ENCODE measurements at places on chromosomes 12 and 14.

- DNase-seq = no peak
Measured at GRCh38 chr12:54341378-54342300, 16.7 kb downstream of the COPZ1 start.

- no peak for DNase-seq
Measured at GRCh38 chr12:101781834-101782233, 42.6 kb upstream of the SYCP3 start.

DNA sequence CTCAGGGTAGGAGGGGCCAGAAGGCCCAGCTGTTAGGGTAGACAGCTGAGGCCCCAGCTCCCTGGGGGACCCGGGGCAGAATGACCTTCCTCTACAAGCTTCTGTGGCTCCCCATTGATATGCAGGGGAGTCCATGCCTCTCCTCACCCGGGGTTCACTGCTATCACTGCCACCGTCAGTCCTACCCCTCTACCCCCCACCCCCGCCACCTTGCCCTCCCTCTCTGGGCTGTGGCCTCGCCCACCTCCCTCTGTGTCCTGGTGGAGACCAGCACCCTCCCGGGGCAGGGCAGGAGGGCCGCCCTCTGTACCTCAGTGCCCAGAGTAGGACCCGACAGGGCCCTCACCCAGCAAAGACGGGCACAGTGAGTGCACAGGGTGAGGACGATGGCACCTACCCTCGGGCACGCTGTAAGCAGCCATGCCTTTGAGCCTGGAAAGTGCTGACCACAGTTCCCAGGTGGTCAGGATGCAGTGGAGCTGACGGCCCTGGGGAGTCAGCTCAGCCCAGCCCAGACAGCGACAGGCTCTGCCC is 88.4 kb upstream of the SFSWAP start:
- DNase-seq = no peak

DNA sequence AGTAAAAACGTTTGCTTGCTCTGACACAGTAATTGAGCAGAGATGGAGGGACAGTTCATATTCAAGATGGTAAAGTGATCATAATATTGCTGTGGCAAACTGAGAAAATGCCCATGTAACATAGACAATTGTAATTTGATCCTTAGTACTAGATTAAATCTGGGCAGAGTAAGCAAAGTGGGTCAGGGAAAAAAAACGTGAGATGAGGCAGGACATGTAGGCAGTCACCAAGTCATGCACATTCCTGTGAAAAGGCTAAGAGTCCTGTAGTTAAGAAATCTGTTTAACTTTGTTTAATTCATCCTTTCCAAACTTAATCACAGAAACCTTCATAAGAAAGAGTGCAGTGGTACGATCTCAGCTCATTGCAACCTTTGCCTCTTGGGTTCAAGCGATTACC is 16.1 kb downstream of the BTBD7 start:
- DNase-seq = no peak

- DNase-seq = no peak
Measured at GRCh38 chr14:24915958-24916595, 133.9 kb downstream of the STXBP6 start.

DNA sequence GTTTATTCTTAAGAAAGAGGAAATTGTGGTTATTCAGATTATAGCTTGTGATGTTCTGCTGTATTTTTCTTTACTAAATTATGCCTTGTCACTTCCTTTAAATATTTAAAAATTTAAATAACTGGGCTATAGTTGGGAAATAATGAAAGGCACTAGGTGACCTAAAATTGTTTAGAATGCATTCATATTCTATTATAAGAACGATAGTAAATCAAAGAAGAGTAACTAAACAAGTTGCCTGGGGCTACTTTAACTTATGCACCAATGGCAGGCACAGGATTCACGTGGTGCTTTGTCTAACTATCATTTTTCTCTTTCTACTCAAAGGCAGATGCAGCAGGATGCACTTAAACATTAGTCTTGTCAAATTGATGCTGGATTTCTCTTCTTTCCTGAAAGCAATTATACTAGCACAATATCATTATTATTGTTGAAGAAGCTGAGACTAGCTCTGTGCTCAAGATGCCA is 190.7 kb upstream of the PPFIA2 start:
- no peak for DNase-seq

GRCh38 chr12:12715459-12716150 is 1.6 kb upstream of the CDKN1B start:
- no peak for DNase-seq

GRCh38 chr14:29216268-29217232 is 450.0 kb downstream of the FOXG1 start:
- no peak for DNase-seq

GRCh38 chr12:94401326-94401725 is 58.3 kb downstream of the CEP83 start:
- no peak for DNase-seq

GRCh38 chr12:112406519-112407488 is 2.6 kb downstream of the RPL6 start:
- no peak for DNase-seq

- no peak for DNase-seq
Measured at GRCh38 chr12:102441077-102441596, 39.2 kb downstream of the IGF1 start.

- no peak for DNase-seq
Measured at GRCh38 chr12:45969084-45969483, 21.3 kb downstream of the SCAF11 start.

DNA sequence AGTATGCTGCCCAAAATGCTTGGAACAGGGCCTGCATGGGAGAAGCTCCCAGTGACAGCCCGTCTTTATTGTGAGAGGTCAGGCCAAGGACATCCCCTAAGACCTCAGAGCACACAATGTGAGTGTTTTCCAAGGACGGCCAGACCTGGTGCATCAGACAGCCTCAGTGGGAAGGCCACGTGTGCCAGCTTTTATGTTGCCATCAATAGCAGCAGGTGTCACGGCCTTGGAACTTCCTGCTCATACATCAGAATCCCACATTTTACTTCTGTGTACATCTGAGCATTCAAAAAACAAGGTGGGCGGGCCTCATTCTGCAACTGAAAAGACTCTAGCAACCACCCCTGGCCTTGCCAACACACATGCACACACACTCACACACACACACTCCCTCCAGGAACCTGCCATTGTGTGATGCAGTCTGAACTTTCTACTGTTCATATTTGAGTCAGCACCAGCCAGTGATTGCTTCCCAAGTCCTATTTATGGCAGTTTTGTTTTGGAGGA is 753.1 kb upstream of the TBX3 start:
- no peak for DNase-seq

DNA sequence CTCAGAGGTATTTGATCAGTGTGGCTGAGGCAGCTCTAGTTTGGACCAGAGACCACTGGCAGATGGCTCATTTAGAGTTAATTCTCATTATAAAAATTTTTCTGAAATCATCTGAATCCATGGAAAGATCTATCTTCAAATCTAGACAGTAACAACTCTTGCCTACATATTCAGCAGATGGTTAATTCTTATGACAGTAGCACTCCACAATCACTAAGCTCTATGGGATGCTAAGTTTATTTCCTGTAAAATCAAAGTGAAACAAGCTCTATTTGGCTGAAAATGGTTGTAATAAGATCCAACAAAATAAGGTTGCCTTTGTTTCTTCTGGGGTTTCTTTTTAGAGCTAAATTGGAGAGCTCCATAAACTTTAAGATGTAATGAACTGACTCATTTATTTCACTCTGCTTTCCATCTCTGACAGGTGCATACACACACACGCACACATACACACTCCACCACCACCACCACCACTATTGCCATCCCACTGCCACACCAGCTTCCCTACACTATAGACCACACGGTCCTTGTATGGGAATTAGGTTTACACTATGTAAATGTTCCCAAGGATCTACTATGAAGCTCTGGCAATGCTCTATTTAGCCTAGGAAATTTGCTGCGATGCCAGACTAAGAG is 293.1 kb downstream of the RPAP3 start:
- DNase-seq = no peak

GRCh38 chr12:4240161-4240783 is 33.3 kb upstream of the CCND2 start:
- no peak for DNase-seq

DNA sequence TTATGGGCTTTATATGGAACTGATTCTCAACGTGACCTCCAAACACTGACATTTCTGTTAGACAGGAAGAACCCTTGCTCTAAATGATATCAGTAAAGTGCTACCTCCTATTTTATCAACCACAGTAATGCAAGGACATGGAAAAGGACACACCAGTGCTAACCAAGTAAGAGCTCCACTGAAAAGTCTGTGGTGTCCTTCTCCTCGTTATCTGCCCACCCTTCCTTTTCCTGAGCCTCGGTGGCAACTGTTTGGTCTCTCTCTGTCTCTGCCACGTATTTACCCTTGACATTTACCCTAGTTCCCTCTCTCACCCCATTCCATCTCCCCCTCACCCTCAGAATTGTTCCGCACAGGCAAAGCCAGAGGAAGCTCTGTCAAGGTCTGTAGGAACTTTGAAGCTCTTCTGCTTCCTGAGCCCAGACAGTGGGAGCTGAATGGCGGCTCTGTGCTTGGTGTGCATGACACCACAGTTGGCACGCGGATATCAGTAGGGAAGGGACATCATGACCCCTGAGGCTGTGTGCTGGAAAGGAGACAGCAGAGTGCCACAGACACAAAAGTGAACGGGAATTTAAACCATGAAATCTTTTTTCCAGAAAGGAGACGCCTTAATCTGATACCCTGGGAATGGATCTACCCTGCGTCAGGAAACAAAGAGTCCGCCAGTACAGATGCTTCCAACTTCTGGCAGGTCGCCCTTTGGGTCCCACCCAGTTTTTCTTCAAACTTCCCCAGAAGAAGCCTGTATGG is 50.8 kb downstream of the NTN4 start:
- DNase-seq = no peak

- DNase-seq = no peak
Measured at GRCh38 chr12:90519285-90519684, 435.7 kb downstream of the CCER1 start.

DNA sequence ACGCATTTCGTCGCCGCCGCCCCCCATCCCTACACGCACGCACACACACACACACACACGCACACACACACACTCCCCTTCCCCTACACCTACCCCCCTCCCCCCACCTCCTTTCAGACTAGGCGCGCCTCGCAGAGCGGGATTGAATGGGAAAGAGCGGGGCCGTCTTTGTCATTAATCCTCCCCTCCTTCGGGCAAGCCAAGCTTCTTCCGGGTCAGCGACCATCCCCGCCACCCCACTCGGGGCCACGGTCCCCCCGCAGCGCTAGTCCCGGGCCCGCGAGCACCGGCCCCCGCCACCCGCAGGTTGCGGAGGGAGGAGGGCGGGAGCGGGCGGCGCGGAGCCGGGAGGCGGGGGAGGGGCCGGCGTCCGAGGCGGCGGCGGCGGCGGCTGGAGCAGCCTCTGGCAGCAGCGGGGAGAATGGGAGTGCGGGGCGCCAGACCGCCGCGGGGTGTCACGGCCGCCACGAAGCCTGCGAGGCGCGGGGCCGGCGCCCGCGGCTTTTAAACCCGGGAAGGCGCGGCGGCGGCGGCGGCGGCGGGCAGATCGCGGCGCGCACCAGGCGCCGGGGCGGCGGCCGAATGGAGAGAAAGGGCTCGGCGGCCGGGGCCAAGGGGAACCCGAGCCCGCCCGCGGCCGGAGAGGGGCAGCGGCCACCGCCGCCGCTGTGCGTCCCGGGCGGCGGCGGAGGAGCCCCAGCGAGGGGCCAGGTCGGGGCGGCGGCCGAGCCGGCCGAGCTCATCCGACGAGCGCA is at the start of gene TTC9:
TTC9 (plus strand) TSS at position 369 of the 755 bp plus-strand sequence; CDS start at position 583, 214 bp downstream.
- no peak for DNase-seq

GRCh38 chr14:37678916-37679315 is 83.5 kb downstream of the TTC6 start:
- no peak for DNase-seq

DNA sequence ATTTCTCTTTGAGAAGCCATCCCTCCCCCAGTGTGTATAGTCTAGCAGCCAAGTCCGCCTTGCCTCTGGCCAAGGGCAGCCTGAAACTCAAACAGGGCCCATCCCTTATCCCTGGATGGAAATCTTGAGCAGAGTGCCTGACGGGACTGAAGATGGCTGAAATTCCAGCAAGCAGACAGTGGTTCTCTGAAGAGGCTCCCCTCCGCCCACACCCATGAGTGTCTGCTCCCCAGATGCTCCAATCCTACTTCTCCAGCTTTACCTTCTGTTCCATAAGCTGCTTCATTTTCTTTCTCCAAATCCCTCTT is 396.2 kb downstream of the NUAK1 start:
- no peak for DNase-seq

DNA sequence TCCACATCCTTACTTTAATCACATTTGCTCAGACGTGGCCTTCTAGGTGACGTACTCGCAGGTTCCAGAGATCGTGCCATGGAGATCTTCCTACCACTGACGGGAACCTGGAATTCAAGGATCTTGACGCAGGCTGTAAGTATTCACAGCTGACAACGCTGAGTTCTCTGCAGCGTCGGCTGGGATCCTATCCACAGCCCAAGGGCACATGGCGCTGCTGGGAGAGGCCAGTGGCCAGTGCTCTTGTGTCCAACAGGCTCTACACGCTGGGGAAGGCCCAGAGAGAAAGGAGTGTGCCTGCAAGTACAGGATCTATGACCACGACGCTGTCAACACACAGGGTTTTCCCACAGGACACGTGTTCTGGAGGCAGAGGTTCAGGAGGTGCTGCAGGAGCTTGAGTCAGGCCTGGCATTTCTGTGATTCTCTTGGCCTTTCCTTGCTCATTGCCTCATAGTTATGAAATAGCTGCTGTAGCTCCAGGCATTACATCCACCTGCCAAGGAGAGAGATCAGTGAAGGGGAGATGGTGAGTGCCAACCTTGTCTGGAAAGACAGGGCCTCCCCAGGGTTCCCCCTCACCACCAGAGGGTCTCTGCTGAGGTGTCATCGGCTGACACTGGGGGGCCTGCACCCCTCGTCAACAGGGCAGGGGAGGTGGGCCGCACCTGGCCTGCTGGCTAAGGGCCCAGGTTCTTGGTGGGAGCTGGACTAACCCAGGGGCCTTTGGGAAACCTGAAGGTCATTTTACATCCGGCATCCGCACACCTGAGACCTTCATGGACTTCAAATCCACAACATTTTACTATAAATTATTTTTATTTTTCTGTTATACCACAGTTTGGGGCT is 21.3 kb downstream of the LRCOL1 start:
- DNase-seq = no peak

GRCh38 chr12:123836292-123836691 is 74.2 kb downstream of the DNAH10 start:
- no peak for DNase-seq

GRCh38 chr14:59256331-59256730 is 67.9 kb downstream of the DAAM1 start:
- no peak for DNase-seq

GRCh38 chr14:104794631-104794992 is 936 bp downstream of the AKT1 start:
- no peak for DNase-seq

GRCh38 chr12:103637429-103637828 is 50.4 kb downstream of the STAB2 start:
- no peak for DNase-seq

GRCh38 chr12:116962197-116962596 is 51.4 kb downstream of the FBXW8 start:
- DNase-seq = no peak

DNA sequence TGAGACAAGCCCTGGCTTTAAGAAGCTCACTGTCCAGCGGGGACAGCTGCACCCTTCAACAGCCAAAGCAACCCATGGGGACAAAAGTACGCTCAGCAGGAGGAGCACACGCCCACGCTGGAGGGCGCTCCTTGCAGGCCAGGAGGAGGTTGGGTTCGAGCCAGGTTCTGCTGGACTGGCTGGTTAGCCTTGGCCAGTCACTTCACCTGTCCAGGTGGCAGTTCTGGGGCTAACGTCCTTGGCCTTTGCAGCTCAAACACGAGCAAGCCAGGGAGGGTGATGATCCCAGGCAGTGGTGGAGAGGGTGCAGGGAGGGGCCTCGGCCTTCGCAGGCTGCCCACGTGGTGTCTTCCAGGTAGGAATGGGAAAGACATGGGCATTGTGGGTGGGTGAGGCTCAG is 13.1 kb downstream of the CHGA start:
- DNase-seq = no peak

- no peak for DNase-seq
Measured at GRCh38 chr12:56165369-56165768, 7.2 kb downstream of the MYL6 start.

Data from stimulated activated CD8-positive, alpha-beta memory T cell treated with anti-CD3 and anti-CD28 coated beads, Interleukin-4, amount 100 ng/mL, for 1 hour (primary cell).